ENCODE measurements at places on chromosomes 4 and X.

- DNase-seq, result peak; percentile 14
Measured at GRCh38 chr4:135277068-135277979, 1075.7 kb upstream of the PABPC4L start.

DNA sequence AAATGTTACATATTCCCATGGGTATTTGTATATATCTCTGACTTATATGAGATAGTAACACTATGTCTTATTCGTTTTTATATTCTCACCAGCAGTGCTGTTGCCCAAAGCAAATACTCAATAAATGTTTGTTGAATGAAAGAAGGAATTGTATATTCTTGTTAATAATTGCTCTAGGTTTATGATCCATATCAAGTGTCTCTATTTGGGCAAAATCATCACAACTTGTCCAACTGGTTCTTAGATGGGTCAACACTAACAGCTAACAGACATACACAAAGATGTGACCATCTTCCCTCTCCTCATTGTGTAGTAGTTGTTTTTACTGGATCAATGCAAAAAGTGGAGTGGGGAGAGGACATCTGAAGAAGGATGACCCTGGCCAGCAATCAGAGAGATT lies 6.6 kb upstream of the APLN start:
- DNase-seq, result no peak

DNA sequence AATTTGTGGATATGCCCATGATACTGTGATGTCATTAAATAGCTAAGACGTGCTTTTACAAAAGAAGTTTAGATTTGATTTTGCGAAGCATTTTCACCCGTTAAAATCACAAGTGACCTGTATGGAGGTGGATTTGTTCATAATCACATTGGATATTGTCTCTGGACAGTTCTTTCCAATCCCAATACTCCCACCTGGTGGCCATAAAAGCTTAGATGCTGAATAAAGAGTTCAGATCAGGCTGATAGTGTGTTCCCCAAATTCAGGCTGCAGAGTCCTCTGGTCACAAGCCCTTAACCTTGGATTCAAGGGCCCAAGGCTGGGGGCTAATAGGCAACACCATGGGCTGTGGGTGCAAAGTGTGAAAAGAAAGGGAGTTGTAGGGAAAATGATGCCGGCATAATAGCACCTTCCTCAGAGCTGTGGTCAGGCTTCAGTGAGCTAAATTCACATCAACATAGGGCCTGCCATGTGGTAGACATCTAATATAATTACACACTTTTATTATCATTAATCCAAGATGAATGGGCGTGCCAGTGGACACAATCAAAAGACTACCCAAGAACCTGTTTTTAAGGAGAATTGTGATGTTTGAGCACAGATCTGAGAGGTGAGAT lies 28.1 kb downstream of the SMIM43 start:
- DNase-seq, result peak; percentile 40

DNA sequence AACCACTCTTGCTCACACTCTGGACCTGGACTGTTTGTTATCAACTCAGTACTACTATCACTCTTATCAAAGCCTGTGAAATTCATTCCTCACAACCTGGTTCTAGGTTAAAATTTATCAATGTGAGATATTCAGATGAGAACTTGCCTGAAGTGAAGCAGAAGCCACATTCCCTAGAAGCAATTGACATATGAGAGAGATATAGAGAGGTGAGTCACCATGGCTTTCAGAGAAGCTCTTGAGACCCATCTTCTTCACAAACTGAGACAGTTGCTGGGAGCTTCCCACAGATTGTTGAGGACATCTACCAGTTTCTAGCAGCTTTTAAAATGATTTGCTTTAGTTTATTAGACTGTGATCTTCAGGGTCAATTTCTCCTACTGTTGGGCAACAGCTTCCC lies 316.9 kb upstream of the TET2 start:
- no peak for DNase-seq

- no peak for DNase-seq
Measured at GRCh38 chr4:98614094-98614493, 44.3 kb downstream of the TSPAN5 start.

DNA sequence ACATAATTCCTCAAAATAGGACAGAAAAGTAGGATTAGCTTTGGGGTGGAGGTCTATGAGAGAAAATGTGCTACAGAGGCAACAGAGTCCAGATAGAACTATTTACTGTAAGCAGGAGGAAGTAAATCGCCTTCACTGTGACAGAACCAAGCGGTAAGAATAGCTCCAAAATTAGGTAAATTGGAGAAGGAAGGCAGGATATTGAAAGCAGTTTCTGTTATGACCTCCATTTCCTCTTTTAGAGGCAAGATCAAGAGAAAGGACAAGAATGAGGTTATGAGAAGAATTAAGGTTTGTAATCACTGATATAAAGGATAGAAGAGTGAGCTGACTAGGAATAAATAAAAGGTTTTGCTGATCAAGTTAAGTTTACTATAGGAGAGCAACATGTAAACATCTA lies 44.1 kb upstream of the NEUROG2 start:
- DNase-seq, result no peak

DNA sequence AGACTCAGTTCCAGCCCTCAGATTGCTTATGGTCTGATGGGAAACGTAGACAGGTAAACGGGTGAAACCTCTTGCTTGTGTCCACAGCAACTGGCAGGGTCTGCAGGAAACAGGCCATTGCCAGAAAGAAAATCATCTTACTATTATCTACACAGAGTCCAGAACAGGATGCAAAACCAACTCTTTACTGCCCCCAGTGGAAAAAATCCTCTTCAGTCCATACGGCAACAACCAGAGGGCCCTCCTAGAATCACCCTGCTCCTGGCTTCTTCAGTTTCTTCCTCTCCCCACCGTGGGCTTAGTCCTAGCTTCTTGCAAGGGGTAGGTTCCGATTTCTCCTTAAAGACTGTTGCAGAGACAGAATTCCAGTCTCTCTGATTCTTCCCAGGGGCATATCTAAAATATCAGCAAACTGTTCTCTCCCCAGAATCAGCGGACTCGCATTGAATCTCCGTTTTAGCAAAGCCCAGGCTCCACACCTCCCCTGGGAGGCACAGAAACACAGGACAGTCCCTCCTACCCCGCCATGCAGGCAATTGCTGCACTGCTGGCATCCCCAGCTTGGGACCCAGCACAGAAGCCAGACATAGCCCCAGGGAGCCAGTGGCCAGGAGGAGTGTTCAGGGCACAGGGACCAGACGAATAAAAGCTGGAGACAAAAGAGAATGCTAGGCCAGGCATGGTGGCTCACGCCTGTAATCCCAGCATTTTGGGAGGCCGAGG lies 41.0 kb upstream of the SH3RF1 start:
- DNase-seq, result peak; percentile 63

DNA sequence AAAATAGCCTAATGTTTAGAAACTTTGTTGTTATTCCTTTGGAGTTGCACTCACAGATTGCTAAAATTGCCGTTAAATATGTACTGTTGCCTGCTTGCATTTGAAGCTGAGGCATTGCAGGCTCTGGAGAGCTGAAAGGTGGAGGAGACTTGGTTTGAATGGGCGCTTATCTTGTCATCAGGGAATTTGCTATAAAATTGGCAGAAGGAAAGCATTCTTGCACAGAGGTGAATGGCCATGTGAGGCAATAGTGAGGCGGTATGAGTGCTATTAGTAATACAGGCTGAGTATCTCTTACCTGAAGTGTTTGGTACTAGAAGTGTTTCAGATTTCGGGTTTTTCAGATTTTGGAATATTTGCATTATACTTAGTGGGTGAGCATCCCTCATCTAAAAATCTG lies 41.3 kb downstream of the TRAPPC11 start:
- DNase-seq, result no peak

DNA sequence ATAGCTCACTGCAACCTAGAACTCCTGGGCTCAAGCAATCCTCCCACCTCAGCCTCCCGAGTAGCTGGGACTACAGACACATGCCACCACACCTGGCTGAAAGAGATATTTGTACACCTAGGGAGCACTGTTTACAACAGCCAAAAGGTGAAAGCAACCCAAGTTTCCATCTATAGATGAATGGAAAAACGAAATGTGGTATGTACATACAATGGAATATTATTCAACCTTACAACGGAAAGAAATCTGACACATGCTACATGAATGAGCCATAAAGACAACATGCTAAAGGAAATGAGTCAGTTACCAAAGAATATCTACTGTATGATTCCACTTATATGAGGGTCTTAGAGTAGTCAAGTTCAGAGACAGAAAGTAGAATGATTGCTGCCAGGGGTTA lies 52.2 kb downstream of the ABCG2 start:
- no peak for DNase-seq

GRCh38 chrX:3177851-3178250 lies 136.6 kb downstream of the ARSF start:
- no peak for DNase-seq

- DNase-seq, result no peak
Measured at GRCh38 chrX:12975670-12975965, 708 bp downstream of the TMSB4X start.

DNA sequence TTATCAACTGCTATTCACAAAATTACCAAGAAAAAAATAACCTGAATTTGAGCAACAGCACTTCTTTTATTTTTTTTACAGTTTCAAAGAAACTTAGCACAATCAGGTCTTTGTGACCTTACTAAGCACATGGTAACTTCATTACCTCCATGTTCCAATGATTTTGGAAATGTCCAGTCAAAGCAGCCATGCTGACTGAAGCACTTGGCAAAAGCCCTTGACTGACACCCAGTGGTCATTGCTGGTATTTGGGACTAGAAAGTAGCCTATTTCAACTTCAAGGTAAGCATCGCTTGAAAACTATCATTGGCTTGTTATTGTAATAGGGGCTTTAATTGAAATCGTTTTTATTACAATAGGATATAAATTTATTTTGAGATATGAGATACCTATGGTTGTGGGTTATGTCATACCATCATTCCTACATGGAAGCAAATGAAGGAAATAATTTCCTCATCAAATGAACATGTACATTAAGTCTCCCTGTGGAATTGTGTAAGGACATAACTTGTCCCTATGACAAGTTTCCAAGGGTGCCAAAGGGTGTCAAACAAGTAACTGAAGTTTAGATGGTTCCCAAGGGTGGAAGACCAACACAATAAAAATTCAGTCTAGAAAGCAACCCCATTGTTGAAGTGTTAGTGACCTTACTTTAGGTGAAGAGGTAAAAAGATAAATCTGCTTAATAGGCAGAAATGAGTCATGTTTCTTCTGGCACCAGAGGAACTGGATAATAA lies 15.2 kb upstream of the ANXA10 start:
- peak; percentile 13 for DNase-seq

DNA sequence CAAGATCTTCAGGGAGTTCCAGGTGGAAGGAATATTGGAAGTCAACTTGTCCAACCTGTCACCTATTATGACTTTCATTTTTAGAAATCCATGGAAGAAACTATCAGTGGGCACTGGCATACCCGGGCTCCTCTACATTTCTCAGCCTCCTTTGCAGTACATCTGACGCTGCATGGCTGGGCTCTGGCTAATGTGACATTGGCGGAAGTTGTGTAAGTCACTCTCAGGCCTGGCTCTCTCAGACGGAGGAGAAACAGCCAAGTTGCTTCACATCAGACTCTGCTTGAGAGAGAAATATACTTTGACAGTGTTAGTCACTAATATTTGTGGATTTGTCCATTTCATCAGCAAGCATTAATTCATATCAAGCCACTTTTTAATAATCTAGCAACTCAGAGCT lies 4.5 kb downstream of the DCHS2 start:
- DNase-seq, result no peak

DNA sequence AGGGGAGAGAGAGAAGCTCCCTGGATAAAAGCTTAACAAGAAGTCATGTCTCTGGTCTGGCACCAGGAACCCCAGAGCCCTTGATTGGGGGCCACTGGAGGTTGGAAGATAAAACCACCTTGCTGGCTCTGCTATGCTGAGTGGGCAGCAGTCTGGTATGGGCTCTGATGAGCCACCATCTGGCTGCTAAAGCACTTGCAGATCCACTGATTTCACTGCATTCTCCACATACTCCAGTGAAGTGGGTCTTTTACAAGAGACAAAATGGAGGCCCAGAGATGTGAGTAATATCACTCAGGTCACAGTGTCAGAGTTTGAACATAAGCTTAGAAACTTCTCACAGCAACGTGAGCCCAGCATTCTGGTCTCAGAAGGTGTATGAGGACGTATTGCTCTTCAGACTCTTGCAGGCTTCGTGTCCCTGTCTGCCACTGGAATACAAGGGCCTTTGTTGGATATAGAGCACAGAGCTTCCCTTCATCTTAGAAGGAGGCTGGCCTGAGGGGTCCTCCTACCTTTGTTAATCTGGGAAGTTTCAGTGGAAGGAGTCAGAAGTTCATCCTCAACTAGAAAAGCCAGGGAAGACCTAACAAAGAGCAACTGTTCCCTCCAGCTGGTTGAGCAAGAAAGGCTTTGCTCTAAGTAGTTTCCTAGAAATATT lies 11.8 kb downstream of the CLDN2 start:
- no peak for DNase-seq

GRCh38 chr4:143482840-143483239 lies 30.7 kb upstream of the SMARCA5 start:
- peak; percentile 26 for DNase-seq

GRCh38 chr4:121913667-121914066 lies 38.2 kb downstream of the TRPC3 start:
- no peak for DNase-seq

GRCh38 chr4:38155589-38156294 lies 195.5 kb downstream of the PTTG2 start:
- DNase-seq, result no peak

- no peak for DNase-seq
Measured at GRCh38 chrX:153968754-153969124, 2.9 kb downstream of the HCFC1 start.

- DNase-seq, result no peak
Measured at GRCh38 chrX:70054391-70054790, 4.7 kb upstream of the AWAT2 start.

GRCh38 chrX:72676465-72676864 lies 37.6 kb downstream of the PHKA1 start:
- DNase-seq, result no peak

- no peak for DNase-seq
Measured at GRCh38 chrX:106263817-106264216, 95.7 kb downstream of the PWWP3B start.

GRCh38 chr4:142549248-142549647 lies 296.9 kb downstream of the INPP4B start:
- DNase-seq, result no peak

GRCh38 chr4:76108467-76109181 lies 34.1 kb downstream of the ART3 start:
- DNase-seq, result no peak

DNA sequence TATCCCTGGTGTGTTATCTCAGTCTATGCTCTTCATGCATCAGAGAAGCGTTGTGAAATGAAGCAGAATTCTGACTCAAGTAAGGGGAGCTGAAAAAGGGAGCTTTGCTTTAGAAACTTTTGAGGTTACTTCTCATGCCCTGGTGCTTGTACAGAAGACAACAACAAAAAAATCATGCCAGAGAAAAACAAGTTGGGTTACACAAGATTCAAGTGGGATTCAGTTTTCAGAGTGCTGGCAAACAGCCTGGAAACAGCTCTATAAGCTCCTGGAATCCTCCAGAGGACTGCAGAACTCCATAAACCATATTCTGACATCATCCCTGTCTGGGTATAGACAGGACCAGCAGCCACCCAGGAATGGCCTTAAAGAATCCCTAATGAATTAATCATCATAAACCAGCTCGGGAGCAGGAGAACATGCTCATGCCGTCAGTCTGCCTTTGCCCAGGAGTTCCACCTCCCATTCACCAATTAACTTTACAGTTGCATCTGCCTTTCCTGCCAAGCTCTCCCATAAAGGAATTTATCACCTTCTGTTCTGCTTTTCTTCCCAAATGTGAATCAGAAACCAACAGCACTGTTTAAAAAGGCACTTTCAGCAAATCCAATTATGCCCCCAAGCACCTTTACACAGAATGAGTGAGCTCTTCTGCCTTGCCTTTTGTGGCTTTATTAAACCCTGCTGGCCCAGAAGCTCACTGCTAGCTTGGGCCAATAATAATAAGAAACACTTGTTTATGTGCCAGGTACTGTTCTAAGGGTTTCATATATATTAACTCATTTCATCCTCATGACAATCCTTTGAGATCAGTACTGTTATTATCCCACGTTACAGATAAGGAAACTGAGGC lies 54.5 kb upstream of the FBXW7 start:
- peak; percentile 58 for DNase-seq
